ENCODE measurements at places on chromosomes 4 and X. TPM values are rescaled to one million over a fixed set of nuclear protein-coding genes. Genes with fewer than 3 reads are reported as not detected.

The CLGN gene
- 1.9 TPM for total RNA-seq

The FRMPD4 gene
- total RNA-seq, result 0.03 TPM

The CCKAR gene
- 68.5 TPM for total RNA-seq

The USP17L25 gene
- not detected for total RNA-seq

The AADAT gene
- 2.4 TPM for total RNA-seq

The GAGE12F gene
- total RNA-seq, result 0.86 TPM

The MAGEA10 gene
- not detected for total RNA-seq

The SNCA gene
- total RNA-seq, result 6.1 TPM

The FGFBP2 gene
- total RNA-seq, result 0.58 TPM

The ZNF630 gene
- total RNA-seq, result 6.0 TPM

The EOLA2 gene
- 30.2 TPM for total RNA-seq

The DCAF8L1 gene
- not detected for total RNA-seq

The CDS1 gene
- 40.2 TPM for total RNA-seq

The FRG2 gene
- not detected for total RNA-seq

The GNRHR gene
- total RNA-seq, result not detected

The GYPE gene
- total RNA-seq, result 0.43 TPM

The CXCL5 gene
- total RNA-seq, result 0.09 TPM

The CD38 gene
- 1.1 TPM for total RNA-seq

The HTR2C gene
- not detected for total RNA-seq

The PDE6B gene
- 8.6 TPM for total RNA-seq

The LINC00632 gene
- 61.2 TPM for total RNA-seq

The CASK gene
- total RNA-seq, result 56.1 TPM

The OSTC gene
- 73.7 TPM for total RNA-seq

The FGF2 gene
- total RNA-seq, result 11.9 TPM

The FGF13 gene
- total RNA-seq, result 9.4 TPM

The SLC10A4 gene
- 0.43 TPM for total RNA-seq

The VGLL1 gene
- total RNA-seq, result 0.78 TPM

The H2BW2 gene
- total RNA-seq, result 0.17 TPM

The UVSSA gene
- total RNA-seq, result 41.5 TPM

The IL13RA2 gene
- 0.32 TPM for total RNA-seq

The GPC3 gene
- total RNA-seq, result 44.7 TPM

The PRSS12 gene
- 39.4 TPM for total RNA-seq

The HDX gene
- total RNA-seq, result 6.0 TPM

The VCX gene
- total RNA-seq, result not detected

The SLC16A2 gene
- 23.2 TPM for total RNA-seq

The RENBP gene
- total RNA-seq, result 19.5 TPM

The ITM2A gene
- total RNA-seq, result 28.1 TPM

The NLGN4X gene
- total RNA-seq, result 3.6 TPM

The SPANXB1 gene
- not detected for total RNA-seq

The CXorf65 gene
- not detected for total RNA-seq

The CITED1 gene
- not detected for total RNA-seq

Data from mucosa of gallbladder (tissue), 1 donor.